ENCODE measurements at places on chromosomes 5 and 9. TPM values are rescaled to one million over a fixed set of nuclear protein-coding genes. Genes with fewer than 3 reads are reported as not detected.
A peak's percentile ranks its signal among the peaks of the same experiment; 100 is the strongest.

- peak; percentile 96 for DNase-seq
Observed at GRCh38 chr9:133135146-133135745, 14.2 kb upstream of the RALGDS start.

MROH2B gene
- total RNA-seq, result not detected

MTX3 gene
- 17.3 TPM for total RNA-seq

SUSD3 gene
- total RNA-seq, result not detected

GRCh38 chr9:69027355-69028097 lies 8.0 kb upstream of the FXN start:
- DNase-seq, result peak; percentile 56

DNA sequence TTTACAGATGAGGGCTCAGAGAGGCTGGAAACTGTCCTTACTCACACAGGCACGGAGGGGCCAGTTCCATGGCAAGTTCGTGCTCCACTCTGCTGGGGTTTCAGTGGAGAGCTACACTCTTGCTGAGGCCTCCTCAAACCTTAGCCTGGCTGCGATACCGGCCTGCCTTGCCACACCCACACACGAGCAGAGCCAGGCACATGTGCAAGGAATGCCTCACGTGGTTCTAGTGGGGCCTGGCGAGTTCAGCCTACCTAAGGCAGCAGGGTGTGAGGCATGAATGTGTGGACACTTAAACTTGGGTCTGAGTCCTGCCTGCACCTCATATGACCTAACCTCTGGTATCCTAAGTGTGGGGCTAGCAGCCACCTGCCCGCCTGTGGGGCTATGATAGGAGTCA lies 21.5 kb upstream of the PRDM12 start:
- no peak for DNase-seq

GMCL2 gene
- not detected for total RNA-seq

FER gene
- 23.7 TPM for total RNA-seq

- DNase-seq, result no peak
Observed at GRCh38 chr5:137887831-137888230, 1.4 kb upstream of the PKD2L2 start.

DNA sequence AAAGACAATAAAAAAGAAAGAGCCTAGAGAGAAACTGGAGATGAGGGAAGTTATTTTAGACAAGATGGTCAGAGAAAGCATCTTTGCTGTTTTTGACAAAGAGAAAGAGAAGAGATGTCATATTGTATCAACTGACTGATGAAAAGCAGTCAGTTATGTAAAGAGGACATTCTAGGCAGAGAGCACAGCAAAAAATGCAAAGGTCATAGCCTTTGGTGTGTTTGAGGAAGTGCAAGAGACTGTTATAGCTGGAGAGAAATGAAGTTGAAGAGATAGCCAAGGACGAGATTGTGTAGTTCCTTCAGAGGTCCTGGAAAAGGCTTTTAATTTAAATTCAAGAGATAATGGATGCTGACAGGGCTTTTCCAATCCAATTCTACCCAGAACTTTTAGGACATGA lies 342.4 kb downstream of the RASEF start:
- no peak for DNase-seq

DNA sequence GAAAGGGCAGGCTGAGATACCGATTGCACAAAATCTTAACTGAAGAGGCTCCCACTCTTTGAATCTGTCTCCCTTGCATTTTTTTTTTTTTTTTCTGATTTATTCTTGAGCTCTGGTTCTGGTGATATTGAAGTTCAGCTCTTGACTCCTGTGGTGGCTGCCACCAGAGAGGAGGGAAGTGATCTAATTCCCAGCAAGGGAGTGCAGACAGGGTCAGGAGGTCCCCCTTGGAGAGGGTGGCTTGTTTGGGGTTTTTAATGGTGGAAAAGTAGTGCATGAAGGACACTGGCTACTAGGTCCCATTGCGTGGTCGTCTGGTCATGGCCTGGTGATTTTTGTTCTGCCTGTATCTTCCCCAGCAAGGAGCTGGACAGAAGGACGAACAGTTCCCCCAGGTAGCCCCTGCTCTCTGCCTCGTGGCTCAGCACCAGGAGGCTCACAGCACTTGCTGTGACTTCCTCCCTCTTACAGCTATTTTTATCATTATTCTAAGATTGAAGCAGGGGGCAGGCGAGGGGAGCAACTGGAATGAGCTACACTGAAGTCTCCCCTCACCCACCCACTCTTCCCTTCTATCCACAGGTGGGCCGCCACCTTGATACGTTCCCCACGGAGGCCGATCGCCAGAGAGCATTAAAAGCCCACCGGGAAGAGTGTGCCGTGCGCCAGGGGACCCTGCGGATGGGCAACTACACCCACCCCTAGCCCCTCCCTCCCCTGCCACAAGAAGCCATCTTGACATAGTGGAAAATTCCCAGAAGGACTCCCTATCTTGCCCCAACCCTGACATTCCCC lies 10.4 kb upstream of the BARHL1 start:
- DNase-seq, result no peak

GRCh38 chr9:123928533-123929176 lies 1.3 kb downstream of the DENND1A start:
- peak; percentile 12 for DNase-seq

GRCh38 chr9:69083321-69083720 lies 47.8 kb downstream of the FXN start:
- no peak for DNase-seq

DNA sequence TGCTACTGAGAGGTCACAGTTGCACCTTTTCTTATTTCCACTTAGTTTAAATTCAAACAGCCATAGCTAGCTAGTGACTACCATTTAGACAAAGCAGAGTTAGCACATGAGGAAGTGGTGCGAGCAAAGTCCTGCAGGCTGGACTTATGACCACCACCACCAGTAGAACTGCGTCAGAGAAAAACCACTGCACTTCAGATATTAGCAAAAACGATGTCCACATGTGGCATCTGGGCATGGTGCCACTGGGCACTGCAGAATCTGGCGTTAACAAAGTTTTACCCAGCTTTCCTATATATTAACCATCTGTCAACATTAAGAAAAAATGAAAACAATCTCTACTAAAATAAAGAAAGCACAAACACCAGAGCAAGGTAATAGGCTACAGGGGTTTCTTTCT lies 80.1 kb downstream of the SPTLC1 start:
- DNase-seq, result no peak

- DNase-seq, result no peak
Observed at GRCh38 chr5:135013445-135013844, 20.6 kb downstream of the PITX1 start.

DNA sequence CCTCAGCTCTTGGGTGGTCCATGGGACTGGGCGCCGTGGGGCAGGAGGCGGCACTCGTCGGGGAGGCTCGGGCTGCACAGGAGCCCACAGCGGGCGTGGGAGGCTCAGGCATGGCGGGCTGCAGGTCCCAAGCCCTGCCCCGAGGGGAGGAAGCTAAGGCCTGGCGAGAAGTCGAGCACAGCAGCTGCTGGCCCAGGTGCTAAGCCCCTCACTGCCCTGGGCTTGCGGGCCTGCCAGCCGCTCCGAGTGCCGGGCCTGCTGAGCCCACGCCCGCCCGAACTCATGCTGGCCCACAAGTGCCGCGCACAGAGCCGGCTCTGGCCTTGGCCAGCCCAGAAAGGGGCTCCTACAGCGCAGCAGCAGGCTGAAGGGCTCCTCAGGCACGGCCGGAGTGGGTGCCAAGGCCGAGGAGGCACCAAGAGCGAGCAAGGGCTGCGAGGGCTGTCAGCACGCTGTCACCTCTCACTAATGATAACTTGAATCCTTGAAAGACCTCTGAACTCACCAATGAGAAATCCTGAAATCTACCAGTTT lies 1506.8 kb upstream of the WWC1 start:
- no peak for DNase-seq
